ENCODE measurements at places on chromosomes 11 and 22. TPM values are rescaled to one million over a fixed set of nuclear protein-coding genes. Genes with fewer than 3 reads are reported as not detected.

GRCh38 chr11:120013325-120014250 is 124.3 kb downstream of the TRIM29 start:
- H3K27me3 ChIP-seq, result peaks cover 14% of the 10 kb centered on the region
- DNase-seq, result peak; percentile 34
- H3K36me3 ChIP-seq, result no peaks in the 10 kb centered on the region
- H3K27ac ChIP-seq, result no peak overlapping the region
- no peak overlapping the region for H3K4me3 ChIP-seq

ACER3 gene
- 22.0 TPM for total RNA-seq

DGAT2 gene
- total RNA-seq, result 13.3 TPM

DNA sequence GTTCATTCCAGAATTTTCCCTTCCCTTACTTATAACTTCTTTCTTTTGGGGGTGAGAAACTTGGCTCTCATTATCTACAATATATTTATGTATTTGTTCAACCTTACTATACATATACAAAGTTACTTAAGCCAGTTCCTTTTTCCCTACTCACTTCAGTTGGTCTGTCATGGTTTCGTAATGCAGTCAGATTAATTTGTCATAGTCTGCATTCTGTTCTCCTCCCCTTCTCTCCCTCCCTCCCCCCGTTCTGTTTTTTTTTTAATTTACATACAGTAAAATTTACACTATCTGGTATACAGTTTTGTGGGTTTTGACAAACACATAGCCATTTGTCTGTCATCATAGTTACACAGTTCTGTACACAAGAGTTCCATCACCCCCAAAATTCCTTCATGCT is 71.8 kb upstream of the ADORA2A start:
- peaks cover 11% of the 10 kb centered on the region for H3K4me1 ChIP-seq
- H3K27me3 ChIP-seq, result no peaks in the 10 kb centered on the region
- H3K4me3 ChIP-seq, result no peak overlapping the region

GRCh38 chr11:108592591-108593213 is 866 bp downstream of the EXPH5 start:
- DNase-seq, result no peak
- H3K4me1 ChIP-seq, result no peaks in the 10 kb centered on the region
- H3K36me3 ChIP-seq, result no peaks in the 10 kb centered on the region
- no peak overlapping the region for H3K27ac ChIP-seq
- peaks cover 7% of the 10 kb centered on the region for H3K27me3 ChIP-seq

- H3K36me3 ChIP-seq, result no peaks in the 10 kb centered on the region
- H3K27ac ChIP-seq, result no peak overlapping the region
- H3K4me3 ChIP-seq, result no peak overlapping the region
Observed at GRCh38 chr11:85813721-85814120, 2.8 kb upstream of the SYTL2 start.

KIRREL3 gene
- total RNA-seq, result 0.27 TPM

KCNC1 gene
- total RNA-seq, result 0.55 TPM

APOL5 gene
- total RNA-seq, result 0.11 TPM

EIF4G2 gene
- total RNA-seq, result 820 TPM

DNA sequence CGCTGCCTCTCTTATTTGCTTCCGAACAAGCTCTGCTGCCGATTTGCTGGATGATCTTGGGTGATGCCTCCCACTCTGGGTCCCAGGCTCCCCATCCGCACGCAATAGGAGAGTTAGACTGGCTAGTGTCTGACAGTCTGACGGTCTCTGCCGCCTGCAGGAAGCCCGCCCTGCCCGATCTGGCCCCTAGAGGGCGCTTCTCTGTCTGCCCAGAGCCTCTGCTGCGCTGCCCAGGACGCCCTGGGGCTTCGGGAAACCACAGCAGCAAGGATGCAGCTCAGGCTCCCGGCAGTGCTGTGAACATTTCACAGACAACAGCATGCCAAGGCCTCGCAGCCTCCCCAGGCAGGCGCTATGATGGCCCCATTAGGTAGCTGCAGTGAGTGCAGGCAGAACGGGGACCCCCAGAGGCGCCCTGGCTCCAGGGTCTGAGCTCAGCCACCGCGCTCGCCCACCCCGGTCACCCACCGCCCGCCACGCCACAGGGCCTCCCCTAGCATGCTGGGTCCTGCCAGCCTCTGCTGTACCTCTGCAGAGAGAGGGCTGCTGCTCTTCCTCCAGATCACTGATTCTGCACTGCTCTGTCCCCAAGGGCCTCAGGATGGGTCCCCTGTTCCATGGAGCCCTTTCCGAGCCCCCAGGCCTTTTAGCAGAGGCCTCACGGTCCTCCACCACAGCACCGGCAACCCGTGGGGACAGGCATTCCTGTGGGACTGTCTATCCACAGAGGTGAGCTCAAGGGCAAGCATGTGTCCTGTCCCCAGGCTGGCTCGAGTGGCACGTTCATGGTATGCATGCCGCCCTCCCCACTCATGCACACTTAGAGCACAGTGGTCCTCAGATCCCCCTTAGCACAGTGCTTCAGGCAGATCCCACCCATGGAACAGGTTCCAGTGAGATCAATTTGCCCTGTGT is 4.3 kb upstream of the BAIAP2L2 start:
- no peak overlapping the region for H3K27ac ChIP-seq
- no peak overlapping the region for H3K4me3 ChIP-seq
- peaks cover 7% of the 10 kb centered on the region for H3K4me1 ChIP-seq
- DNase-seq, result peak; percentile 95
- no peaks in the 10 kb centered on the region for H3K36me3 ChIP-seq

DNA sequence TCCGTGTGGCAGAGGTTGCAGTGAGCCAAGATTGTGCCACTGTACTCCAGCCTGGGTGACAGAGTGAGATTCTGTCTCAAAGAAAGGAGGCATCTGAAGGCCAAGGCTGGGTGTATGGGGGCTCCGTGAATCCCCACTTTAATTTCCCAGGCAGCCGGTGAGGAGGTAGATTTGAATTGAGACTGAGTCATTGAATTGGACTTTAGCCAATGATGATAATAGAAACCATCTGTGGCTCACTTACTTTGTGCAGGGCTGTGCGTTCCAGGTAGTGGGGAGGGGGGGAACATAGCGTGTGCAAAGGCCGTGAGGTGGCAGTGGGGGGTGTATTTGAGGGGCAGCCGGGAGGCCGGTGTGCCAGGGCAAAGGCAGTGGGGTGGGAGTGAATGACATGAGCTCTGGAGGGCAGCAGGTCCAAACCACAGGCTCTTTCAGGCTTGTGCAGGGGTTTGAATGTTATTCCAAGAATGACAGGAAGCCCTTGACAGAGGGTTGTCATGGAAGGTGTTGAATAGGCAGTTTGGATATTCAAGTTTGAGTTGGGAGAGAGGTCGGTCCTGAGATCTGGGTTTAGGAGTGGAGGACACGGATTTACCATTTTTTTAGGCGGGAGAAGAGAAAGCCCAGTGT is 6.1 kb downstream of the ARHGAP8 start:
- no peak overlapping the region for H3K4me3 ChIP-seq
- H3K27me3 ChIP-seq, result peaks cover 5% of the 10 kb centered on the region
- no peak overlapping the region for H3K27ac ChIP-seq

PARVA gene
- 49.4 TPM for total RNA-seq

- no peak overlapping the region for H3K4me3 ChIP-seq
- no peak for DNase-seq
- H3K27me3 ChIP-seq, result no peaks in the 10 kb centered on the region
- H3K4me1 ChIP-seq, result no peaks in the 10 kb centered on the region
- peak overlapping the region; percentile 38 for H3K27ac ChIP-seq
Observed at GRCh38 chr11:110778343-110778742, 66.1 kb upstream of the ARHGAP20 start.

- no peak for DNase-seq
- H3K4me3 ChIP-seq, result no peak overlapping the region
- H3K27ac ChIP-seq, result no peak overlapping the region
Observed at GRCh38 chr11:27711725-27712124, 11.5 kb upstream of the BDNF start.

KDM4D gene
- total RNA-seq, result 0.84 TPM

GRCh38 chr11:2526808-2527381 is 82.1 kb downstream of the KCNQ1 start:
- H3K4me1 ChIP-seq, result peaks cover 59% of the 10 kb centered on the region
- H3K36me3 ChIP-seq, result no peaks in the 10 kb centered on the region
- peak; percentile 72 for DNase-seq
- H3K27ac ChIP-seq, result peak overlapping the region; percentile 60

- no peak overlapping the region for H3K27ac ChIP-seq
- no peak for DNase-seq
- H3K4me3 ChIP-seq, result no peak overlapping the region
- H3K4me1 ChIP-seq, result no peaks in the 10 kb centered on the region
- H3K36me3 ChIP-seq, result no peaks in the 10 kb centered on the region
Observed at GRCh38 chr22:28759861-28760560, 12.5 kb upstream of the CCDC117 start.

- H3K27ac ChIP-seq, result no peak overlapping the region
- H3K4me3 ChIP-seq, result no peak overlapping the region
- H3K4me1 ChIP-seq, result no peaks in the 10 kb centered on the region
- no peaks in the 10 kb centered on the region for H3K36me3 ChIP-seq
Observed at GRCh38 chr11:134386945-134387344, 25.1 kb downstream of the B3GAT1 start.

GRCh38 chr22:40620464-40621046 is 16.0 kb downstream of the MRTFA start:
- H3K27ac ChIP-seq, result no peak overlapping the region
- peaks cover 11% of the 10 kb centered on the region for H3K4me1 ChIP-seq
- H3K4me3 ChIP-seq, result no peak overlapping the region
- no peaks in the 10 kb centered on the region for H3K27me3 ChIP-seq
- H3K36me3 ChIP-seq, result no peaks in the 10 kb centered on the region
